Hepatocyte (in vitro differentiated cells): ENCODE measurements at places on chromosomes 6 and 20. TPM values are rescaled to one million over a fixed set of nuclear protein-coding genes. Genes with fewer than 3 reads are reported as not detected.
A peak's percentile ranks its signal among the peaks of the same experiment; 100 is the strongest.

DNA sequence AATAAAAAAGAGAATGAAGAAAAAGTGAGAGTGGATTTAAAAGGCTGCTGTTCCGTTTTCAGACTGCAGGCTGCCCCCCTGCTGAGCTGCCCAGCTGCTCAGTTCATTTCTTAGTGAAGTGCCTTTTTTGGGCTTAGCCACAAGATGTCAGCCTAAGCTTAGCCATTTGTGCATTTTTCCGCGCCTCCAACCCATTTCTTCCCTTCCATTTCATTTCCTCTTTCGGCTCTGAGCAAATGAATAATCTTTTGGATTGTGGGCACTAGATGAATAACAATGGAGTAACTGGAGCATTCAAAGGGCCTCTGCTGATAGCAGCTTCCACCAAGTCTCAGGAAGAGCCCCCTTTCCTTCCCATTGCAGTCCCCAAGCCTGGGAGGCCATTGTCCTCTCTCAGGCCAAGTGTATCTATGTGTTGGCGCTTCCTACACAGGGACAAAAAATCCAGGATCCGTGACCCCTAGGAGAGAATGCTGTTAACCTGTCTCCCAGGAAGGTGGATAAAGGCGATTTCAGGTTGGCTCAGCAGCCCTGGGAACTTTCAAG is 83.5 kb upstream of the SPTLC3 start:
- peak; percentile 87 for DNase-seq

DNA sequence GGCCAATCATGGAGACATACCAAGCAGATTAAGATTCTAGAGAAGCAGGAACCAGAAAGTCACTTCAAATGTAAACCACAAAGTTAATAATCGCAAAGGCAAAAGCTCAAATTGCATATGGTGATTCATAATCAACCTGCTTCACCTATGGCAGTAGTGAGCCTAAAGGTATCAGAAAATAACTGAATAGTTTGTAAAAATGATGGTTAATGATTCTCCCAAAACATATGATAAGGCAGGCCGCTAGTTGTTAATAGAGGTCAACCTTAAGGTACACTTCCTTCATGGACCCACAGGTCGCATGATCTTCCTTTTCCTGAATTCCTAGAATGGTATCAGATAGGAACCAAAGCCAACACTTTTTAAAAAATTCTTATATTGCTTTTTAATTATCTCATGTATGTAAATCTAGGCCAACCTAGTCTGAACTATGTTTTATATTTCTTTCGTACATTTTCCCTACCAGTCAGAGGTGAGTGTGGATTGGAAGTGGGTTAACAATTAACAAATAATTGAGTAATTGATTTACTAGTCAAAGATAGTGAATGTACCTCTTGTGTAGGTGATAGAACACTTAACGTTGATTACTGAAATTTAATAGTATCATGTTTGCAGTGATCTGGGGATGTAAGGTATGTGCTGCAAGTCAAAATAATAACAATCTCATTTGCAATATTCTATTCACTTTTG is 16.4 kb downstream of the TAAR2 start:
- DNase-seq, result no peak

DNA sequence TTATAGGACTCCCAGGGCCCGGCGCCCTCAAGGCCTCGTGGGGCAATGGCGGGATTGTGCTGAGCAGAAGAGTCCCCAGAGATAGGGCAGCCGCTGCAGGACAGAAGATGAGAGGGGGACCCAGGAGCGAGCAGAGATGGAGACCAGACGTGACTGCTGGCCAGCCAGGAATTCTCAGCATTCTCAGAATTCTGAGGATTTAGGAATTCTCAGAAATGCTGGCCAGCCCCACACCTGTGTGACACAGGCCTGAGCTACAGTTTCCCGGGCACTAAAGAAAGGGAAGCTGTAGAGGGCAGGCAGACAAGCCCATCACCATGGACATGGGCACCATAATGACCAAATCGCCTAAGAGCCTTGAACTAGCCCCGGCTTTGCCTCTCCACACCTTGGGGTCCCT is 186.2 kb upstream of the CDH4 start:
- DNase-seq, result no peak

- no peak for DNase-seq
Measured at GRCh38 chr6:130136798-130137197, 86.0 kb downstream of the SAMD3 start.

DNA sequence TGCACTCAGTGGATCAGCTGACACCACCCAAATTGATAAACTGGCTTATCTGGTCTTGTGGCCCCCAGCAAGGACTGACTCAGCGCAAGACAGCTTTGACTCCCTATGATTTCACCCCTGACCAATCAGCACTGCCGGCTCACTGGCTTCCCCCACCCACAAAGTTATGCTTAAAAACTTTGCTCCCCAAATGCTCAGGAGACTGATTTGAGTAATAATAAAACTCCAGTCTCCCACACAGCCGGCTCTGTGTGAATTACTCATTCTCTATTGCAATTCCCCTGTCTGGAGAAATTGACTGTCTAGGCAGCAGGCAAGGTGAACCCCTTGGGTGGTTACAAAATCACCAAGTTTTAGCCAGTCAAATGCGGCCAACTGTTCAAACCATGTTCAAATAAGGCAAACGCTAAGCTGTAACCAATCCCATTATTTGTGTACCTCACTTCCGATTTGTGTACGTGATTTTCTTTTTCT is 32.5 kb downstream of the SLC22A2 start:
- no peak for DNase-seq

DNA sequence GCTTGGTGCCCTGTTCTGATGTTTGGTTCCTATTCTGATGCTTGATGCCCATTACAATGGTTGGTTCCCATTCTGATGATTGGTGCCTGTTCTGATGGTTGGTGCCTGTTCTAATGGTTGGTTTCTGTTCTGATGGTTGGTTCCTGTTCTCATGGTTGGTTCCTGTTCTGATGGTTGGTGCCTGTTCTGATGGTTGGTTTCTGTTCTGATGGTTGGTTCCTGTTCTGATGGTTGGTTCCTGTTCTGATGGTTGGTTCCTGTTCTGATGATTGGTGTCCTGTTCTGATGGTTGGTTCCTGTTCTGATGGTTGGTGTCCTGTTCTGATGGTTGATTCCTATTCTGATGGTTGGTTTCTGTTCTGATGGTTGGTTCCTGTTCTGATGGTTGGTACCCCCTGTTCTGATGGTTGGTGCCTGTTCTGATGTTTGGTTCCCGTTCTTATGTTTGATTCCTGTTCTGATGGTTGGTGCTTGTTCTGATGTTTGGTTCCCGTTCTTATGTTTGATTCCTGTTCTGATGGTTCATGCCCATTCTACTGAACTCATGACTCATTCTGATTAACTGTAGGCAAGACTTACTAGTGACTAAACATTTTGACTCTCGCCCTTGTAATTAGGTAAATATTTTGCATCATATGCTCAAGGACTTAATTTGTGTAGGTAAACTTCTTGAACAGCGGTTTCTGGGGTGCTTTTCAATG is 146.2 kb downstream of the DLL1 start:
- DNase-seq, result no peak

GRCh38 chr6:37540390-37540789 is 40.7 kb upstream of the CCDC167 start:
- no peak for DNase-seq

DNA sequence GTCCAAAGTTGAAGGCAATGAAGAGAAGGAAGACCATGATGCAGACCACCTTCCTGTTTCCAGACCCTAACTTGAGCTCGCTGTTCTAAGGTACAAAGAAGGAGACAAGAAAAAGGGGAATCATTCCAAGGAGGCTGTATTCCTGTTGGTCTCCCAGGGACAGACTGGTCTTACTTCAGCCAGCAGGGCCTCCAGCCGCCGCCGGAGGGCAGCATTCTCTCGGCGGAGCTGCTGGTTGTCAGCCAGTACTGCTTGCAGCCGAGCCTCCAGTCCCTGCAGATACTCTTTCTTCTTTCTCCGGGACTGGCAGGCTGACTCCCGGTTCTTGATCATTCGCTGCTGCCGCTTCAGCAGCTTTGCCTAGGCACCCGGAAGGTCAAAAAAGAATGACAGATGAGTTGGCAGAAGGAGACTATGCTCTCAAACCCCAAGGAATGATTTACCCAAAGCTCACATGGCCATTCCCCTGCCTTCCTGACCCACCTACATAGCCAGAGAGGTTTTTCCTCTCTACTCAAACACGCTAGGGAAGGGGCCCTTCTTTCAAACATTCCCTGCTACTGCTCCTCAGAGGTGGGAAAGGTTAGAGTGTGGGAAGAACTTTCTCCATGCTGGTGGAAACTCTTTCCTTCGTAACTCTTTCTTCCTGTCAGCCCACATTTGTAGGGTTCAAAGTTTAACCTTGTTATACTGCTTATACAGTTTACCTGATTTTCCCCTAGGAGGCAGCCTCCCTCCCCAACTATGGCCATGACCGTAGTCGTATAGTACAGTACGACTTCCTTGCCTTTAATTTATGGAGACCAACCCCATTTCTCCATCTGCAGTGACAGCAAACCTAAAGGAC is 9.0 kb downstream of the ATF6B start:
- peak; percentile 92 for DNase-seq

DNA sequence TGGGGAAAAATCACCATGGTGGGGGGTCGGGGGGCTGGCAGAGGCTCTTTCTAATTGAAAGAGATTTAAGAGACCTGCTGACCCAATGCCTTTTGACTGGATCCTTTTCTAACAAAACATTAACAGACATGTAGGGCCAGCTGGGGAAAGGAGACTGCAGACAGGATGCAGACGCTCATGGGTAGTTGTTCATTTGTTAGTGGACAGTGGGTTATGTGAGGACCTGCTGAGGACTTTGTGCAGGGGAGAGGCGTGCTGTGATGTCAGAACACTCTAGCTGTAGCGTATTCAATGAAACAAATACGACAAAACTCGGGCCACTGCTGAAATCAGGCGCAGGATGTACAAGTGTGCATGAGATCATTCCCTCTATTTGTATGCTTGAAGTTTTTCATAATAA is 1.2 kb downstream of the IP6K3 start:
- peak; percentile 56 for DNase-seq

The KCNK17 gene
- not detected in 2 replicates for total RNA-seq
